ENCODE measurements at places on chromosomes 16 and 17.

DNA sequence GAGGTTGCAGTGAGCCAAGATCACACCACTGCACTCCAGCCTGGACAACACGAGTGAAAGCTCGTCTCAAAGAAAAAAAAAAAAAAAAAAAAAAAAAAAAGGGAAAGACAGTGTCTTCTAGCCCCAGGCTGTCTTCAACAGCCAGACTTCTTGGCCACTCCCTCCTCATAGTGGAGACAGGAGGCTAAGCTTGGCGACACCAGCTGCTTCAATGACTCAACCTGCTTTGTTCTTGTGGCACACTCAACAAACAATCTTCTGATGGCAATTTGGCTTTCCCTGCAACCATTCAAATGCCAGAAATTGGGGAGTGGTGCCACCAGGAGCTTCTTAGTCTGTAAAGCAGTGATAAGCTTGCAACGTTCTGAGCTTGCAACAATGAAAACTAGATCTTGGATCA, 290.4 kb upstream of the DYNLRB2 start:
- DNase-seq = no peak

DNA sequence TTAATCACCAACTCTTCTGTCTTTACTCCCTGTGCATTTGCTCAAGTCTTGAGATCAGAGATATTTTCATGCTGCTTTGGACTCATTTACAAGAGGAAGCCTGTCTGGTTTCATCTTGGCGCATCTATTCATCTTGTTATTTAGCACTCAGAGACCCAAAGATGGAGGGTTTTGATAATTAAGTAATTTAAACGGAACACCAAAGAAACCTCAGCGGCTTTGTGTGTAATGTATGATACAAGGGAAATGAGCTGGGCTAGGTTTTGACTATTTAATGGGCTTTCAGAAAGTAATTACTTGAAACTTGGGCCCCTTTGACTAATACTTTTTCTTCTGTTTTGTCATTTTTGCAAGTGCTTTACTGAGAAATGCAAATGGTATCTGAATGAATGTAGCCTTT, 66.2 kb upstream of the CACNG3 start:
- DNase-seq = no peak

DNA sequence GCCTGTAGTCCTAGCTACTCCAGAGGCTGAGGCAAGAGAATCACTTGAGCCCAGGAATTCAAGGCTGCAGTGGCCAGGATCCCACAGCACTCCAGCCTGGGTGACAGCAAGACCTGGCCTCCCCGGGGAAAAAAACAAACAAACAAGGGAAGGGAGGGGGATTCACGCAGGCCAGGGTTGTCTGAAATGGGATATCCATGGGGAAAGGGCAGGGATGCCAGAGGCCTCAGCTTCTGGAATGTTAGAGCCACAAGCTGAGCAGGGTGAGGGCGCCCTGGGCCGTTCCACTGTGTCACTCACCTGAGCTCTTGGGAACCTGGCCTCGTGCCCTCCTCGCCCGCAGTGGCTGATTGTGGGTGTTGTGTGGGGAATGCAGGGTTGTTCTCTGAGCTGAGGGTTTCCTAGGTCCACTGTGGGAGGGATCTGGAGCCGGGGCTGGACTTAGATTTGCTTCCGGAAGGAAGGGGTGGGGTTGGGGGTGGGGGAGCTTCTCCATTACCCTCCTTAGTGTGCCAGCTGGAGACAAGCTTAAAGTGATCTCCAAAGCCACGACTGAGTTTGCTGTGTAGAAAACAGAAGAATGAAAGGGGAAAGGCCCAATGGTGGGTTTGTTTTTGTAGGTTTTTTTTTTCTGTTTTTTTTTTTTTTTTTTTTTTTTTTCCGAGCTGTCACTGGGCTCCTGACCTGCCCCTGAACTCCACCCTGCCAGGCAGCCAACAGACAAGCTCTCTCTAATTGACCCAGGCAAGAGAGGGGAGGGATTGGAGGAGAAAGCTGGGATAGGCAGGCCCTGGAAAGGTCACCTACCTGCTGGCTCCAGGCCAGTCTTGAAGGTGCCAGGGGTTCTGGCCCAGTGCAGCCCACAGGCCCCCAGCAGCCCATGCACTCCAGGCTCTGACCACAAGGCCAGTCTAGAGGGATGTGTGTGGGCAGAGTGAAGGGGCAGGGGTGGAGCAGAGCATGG, at the start of gene SULT1A1:
Gene SULT1A1, minus strand, starts transcription at position 414 of the 964 bp plus-strand sequence. CDS start 1,189 bp downstream, outside the sequence.
- DNase-seq = no peak

DNA sequence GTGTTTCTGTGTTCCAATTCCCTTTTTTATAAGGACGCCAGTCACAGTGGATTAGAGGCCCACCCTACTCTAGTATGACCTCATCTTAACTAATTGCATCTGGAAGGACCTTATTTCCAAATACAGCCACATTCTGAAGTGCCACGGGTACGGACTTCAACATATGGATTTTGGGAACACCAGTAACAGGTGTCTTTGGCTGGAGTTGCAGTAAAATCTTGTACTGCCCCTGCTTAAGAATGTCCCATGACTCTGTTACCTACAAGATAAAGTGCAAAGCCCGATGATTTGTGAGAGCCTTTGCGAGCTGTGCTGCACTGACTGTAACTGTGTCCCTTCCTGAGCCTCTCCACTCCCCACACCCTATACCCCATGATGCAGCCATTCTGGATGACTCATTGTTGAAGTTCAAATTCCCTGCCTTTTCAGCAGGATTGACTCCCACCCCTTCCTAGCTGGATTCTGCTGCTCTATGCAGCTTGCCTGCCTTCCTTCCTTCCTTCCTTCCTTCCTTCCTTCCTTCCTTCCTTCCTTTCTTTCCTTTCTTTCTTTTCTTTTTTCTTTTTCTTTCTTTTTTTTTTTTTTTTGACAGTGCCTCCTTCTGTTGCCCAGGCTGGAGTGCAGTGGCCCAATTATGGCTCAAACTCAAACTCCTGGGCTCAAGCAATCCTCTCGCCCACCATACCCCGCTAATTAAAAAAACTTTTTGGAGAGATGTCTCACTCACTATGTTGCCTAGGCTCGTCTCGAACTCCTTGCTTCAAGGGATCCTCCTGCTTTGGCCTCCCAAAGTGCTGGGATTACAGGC, 2.1 kb downstream of the HCRT start:
- DNase-seq = no peak

DNA sequence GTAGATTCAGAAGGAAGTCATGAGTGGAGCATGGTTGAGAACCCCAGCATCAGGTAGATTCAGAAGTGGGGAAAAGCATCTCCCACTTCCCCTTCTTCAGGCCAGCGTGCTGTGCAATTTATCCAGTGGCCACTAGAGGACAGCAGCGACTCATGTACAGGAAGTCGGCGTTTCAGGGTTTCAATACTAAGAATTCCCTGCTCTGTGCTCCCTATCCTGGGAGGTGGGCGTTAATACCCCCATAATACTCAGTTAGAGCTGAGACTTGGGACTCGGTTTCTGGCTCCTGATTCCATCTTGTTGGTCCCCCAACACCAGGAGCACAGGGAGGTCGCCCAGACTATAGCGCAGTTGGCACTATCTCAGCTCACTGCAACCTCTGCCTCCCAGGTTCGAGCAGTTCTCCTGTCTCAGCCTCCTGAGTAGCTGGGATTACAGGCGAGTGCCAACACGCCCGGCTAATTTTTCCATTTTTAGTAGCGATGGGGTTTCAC, 75.3 kb upstream of the AMZ2 start:
- peak; percentile 63 for DNase-seq

DNA sequence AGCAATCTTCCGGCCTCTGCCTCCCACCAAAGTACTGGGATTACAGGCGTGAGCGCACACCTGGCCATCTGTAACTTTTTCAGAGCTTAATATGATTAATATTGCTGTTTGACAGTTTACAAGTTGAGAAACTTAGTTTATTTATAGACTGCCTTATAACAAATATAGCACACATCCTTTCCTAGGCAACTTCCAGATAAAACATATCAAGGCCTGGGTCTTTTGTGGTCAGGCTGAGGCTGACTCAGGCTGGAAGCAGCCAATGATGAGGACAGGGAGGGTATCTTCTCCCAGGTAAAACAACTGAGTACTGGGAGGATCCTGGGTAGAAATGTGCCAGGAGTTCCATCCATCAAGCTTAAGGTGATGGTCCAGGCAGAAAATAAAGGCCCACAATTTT, 16.2 kb downstream of the LUC7L start:
- DNase-seq = no peak

- no peak for DNase-seq
Observed at GRCh38 chr16:47424846-47425245, 36.0 kb downstream of the ITFG1 start.

All from NCI-H460 (cell line).